ENCODE measurements at places on chromosomes 2 and 18. TPM values are rescaled to one million over a fixed set of nuclear protein-coding genes. Genes with fewer than 3 reads are reported as not detected.

Gene WNT6
- not detected for total RNA-seq

Gene ZNF385B
- total RNA-seq, result 0.44 TPM

Gene CNNM4
- 8.5 TPM for total RNA-seq

Gene IL36RN
- 37.2 TPM for total RNA-seq
